ENCODE measurements at places on chromosomes 6 and 20.

DNA sequence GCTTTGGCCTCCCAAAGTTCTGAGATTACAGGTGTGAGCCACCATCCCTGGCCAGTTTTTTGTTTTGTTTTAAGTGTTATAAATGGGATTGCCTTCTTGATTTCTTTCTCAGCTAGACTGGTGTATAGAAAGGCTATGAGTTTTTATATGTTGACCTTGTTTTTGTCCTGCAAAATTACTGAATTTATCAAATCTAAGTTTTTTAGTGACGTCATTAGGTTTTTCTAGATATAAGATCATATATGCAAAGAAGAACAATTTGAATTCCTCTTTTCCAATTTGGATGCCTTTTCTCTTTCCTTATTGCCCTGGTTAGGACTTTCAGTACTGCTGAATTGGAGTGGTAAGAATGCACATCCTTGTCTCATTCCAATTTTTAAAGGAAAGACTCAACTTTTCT lies 81.3 kb upstream of the MOCS1 start:
- no peak for DNase-seq

- DNase-seq = peak; percentile 57
Observed at GRCh38 chr6:128025478-128025877, 124.6 kb upstream of the THEMIS start.

- DNase-seq = no peak
Observed at GRCh38 chr20:17445543-17445942, 85.6 kb downstream of the BFSP1 start.

GRCh38 chr6:22364306-22364705 lies 67.5 kb upstream of the PRL start:
- DNase-seq = no peak

DNA sequence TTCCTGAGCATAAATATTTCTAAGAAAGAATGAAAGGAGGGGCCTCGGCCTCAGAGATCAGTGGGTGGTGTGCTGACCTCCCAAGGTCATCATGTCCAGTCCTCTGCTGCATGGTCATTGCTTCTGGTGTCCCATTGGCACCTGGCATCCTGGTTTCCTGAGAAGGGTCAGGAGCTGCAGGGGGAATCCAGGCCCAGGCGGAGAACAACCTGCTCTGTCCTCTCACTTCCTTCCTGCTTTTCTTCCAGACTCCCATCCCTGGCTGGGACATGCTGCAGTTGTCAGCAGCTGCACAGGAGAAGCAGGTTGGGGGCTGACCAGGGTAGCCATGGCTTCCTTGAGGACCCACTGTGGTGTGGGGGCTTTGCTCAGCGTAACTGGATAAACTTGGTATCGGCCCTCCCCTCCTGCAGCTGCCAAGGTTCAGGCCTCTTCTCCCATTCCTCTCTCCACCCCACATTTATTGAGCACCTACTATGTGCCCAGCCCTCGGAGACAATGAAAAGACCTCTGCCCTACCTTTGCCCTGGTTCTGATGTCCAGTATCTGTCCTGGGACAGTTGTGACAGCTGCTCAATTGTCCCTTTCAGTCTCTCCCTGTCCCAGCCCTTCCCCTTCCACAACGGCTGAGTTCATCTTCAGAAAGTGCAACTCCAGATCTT lies 155.2 kb downstream of the CEBPB start:
- peak; percentile 31 for DNase-seq

DNA sequence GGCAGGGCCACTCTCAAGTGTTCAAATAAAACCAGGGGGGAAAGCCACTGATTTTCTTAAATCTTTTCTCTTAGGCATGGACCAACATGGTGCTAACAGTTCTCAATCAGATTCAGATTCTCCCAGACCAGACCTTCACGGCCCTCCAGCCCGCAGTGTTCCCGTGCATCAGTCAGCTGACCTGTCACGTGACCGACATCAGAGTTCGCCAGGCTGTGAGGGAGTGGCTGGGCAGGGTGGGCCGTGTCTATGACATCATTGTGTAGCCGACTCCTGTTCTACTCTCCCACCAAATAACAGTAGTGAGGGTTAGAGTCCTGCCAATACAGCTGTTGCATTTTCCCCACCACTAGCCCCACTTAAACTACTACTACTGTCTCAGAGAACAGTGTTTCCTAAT lies 41.5 kb upstream of the SMIM28 start:
- DNase-seq = peak; percentile 55

DNA sequence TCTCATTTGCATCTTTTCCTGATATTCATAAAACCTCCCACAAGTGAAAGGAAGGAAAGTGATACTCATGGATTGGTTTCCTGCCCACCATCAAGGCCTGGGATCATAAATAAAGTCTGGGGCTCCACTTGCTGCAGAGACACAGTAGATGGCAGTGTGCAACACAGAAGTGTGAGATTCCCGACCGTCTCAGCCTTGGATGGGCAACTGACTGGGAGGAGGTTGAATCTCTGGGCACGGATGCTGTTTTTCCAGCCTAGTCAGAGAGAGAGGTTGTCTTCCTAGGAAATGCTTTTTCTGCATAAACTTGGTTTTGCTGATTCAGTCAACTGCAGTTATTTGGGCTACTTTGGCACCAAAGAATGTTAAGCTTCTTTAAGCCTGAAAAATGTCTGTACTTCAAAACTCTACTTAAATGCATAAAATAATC lies 9.9 kb upstream of the RFPL4B start:
- peak; percentile 83 for DNase-seq

DNA sequence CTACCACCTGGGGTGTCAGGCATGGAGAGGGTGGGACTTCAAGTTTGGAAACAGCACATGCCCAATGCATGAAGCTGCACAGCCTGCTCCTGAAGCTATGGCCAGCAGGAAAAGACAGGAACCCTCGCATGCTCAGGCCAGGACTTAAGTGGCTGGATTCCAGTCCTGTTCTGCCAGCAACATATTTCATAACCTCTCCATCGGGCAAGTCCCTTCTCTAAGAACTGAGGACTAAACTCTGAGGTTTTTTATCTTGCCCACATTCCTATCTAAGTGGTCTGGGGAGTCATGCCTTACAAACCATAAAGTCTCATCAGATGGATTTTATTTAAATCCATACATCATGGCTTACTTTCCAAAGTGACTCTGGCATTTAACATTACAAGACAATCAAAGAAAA lies 27.5 kb upstream of the AGPAT4 start:
- no peak for DNase-seq

DNA sequence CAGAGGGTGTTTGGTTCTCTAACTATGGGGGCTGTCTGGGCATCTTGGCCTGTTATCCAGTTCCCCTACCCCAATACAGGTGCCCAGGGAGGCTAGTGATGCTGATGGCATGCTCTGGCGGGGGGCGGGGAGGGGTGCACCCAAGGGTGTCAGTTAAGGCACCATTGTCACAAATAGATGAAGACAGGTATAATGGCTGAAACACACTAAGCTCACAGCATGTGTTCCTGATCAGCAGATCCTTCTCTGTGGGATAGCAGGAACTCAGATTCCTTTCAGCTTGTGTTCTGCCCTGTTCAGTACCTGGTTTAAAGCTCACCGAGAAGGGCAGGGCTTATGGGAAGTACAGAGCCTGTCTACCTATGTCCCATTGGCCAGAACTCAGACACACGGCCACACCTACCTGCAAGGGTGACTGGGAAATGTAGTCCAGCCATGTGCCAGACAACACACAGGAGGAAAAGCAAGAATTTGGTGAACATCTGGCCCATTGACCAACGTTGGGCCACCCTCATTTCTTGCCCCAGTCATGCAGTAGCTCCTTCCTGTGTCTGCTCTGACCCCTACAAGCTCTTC lies 3.4 kb upstream of the RSPO4 start:
- peak; percentile 91 for DNase-seq

GRCh38 chr6:37928217-37928616 lies 108.7 kb downstream of the ZFAND3 start:
- DNase-seq = no peak

GRCh38 chr20:58650181-58650775 lies 805 bp upstream of the STX16 start:
- DNase-seq = peak; percentile 75

- DNase-seq = peak; percentile 69
Observed at GRCh38 chr20:40863355-40863919, 165.2 kb upstream of the TOP1 start.

GRCh38 chr6:35015476-35015875 lies 125.7 kb downstream of the TCP11 start:
- no peak for DNase-seq

DNA sequence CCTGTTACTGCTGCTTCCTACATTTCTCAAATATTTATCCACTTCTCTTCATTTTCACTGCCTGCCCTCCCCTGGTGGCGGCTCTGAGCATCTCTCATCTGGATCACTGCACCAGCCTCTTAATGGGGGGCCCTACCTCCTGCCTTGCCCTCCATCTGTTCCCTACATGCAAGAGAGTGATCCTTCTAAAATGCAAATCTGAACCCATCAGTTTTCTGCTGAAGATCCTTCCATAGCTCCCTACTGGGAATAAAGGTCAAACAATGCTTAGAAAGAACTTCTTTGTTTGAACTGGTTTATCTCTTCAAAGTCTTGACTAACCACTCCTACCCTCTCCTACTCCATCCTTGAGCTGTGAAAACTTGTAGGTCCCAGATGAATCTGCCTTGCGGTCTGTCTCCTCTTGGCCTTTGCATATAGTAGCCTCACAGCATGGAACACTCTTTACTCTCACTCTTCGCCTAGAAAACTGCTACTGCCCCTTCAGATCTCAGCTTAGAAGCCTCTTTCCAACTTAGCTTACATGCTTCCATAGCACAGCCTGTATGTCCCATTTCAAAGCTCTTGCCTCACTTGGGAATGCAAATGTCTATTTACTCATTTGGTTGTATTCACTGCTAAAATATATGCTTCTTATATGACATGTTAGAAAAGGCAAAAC lies 119.3 kb downstream of the QRSL1 start:
- peak; percentile 69 for DNase-seq

GRCh38 chr6:40936818-40937251 lies 102.2 kb downstream of the UNC5CL start:
- no peak for DNase-seq

GRCh38 chr6:151399679-151400078 lies 8.3 kb upstream of the ZBTB2 start:
- DNase-seq = no peak

DNA sequence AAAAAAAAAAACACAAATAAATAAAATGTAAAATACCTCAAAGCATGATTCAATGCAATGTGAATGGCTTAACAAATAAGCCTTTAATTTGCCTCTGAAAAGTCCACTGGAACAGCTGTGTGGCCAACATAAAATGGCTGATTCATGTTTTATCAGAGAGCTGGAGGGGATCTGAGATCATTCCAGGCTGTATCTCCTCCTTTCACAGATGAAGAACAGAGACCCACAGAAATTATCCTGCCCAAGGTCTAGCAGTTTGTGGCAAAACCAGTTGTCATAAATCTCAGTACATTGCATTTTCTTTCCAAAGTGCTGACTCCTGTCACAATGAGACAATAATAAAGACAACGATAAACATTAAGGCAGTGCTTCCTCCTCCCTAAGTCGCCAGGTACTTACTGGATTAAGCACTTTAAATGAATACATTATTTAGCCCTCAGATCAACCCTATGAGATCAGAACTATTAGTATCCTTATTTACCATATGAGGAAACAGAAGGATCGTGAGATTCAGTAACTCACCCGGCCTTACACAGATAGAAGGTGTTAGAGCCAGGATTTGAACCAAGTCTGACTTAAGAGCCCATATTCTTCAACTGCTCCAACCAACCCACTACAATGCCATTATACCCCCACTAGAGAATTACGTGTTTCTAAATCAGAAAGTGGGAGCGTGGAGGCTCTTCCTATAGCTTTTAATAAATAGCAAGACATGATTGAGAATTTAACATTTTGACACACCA lies 118.3 kb downstream of the KIF13A start:
- no peak for DNase-seq

DNA sequence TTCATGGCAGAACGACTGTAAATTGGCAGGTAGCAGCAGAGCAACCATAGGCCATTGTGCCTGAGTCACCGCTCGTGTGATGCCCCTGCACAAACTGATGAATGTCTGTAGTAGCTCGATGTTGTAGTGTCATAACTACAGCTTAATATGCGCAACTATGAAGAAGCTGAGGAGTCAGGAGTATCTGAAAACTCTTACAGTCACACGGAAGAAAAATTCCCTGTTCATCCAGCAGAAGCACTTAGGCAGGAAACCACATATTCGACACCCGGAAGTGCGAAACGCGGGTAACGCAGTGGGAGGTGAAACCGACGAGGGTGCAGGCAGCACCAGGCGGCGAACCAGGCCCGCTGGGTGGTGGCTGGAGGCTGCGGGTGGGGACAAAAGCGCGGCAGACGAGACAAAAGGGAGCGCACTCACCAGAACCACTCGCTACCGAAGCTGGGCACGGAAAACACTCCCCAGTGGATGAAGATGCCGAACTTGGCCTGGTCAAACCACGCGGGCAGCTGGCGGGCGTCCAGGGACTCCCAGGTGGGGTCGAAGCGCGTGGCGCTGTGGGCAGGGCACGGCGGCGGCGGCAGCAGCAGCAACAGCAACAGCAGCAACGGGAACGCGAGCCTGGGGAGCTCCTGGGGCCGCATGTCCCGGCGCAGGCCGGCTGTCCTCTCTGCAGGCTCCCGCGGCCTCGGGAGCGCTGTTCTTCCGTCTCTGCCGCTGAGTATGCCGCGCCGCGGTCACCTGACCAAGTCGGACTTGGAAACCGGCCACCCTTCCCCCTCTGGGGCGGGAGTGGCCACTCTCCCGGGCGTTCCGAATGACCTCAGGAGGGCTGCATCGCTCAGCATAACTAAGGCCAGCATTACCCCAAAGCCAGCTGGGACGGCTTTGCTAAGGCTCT lies at the start of gene FUCA2:
TSS of gene FUCA2 (minus strand) at position 730 of the 901 bp plus-strand sequence. CDS start at position 644, 86 bp downstream.
- peak; percentile 95 for DNase-seq

DNA sequence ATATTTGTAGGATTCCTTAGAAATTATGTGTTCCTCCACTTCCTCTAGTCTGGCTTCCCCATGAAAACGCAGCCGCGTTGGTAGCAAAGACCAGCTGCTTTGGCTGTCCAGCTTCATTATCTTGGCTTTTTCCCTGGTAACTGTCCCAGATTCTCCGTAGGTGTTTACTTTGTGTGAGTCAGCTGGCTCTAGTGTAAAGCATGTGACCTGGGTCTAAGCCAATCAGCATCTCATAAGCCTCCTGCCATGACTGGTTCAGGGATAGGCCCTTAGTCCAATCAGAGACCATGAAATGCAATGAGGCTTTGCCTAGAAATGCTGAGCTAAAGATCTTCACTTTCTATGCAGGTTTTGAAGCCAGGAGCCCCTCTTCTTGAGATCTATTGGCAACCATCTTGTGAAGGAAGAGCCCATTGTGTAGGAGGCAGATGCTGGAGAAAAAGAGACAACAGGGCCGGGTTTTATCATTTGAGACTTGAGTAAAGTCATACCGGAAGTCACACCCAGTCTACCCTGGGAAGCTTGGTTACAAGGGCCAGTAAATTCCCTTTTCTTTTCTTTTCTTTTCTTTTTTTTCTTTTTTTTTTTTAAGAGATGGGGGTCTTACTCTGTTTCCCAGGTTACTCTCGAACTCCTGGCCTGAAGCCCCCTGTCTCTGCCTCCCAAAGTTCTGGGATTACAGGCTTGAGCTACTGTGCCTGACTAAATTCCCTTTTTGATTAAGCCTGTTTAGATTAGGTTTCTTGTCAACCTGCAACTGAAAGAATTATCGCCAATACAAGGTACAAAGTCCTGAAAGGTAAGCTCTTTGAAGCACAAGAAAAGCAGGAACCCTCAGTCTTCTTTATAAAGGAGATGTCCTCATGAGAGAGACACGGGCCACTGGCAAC lies 256.5 kb upstream of the RREB1 start:
- no peak for DNase-seq

All from endodermal cell (in vitro differentiated cells).